ENCODE measurements at places on chromosomes 13 and 19.

DNA sequence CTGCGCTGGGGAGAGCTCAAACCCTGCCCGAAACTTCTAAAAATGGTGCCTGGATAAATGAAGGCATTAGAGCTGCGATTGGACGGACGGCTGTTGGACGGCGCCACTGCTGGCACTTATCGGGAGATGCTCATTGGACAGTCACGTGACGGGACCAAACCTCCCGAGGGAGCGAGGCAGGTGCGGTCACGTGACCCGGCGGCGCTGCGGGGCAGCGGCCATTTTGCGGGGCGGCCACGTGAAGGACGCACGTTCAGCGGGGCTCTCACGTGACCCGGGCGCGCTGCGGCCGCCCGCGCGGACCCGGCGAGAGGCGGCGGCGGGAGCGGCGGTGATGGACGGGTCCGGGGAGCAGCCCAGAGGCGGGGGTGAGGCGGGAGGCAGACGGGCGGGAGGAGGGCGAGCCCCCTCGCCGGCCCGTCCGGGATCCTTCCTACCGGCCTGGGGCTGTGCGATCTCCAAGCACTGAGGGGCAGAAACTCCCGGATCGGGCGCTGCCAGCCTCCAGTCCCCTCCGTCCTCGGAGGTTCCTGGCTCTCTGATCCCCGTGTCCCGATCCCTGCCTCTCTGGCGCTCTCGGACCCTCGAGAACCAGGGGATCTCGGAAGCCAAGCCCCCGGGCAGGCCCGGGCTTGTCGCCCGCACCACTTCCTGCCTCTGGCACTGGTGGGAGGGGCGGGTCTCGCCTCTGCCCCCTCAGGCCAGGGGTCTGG, at the start of gene BAX:
TSS of gene BAX (plus strand) at position 281 of the 713 bp plus-strand sequence. CDS start at position 335, 54 bp downstream.
- peak; percentile 94 for DNase-seq

DNA sequence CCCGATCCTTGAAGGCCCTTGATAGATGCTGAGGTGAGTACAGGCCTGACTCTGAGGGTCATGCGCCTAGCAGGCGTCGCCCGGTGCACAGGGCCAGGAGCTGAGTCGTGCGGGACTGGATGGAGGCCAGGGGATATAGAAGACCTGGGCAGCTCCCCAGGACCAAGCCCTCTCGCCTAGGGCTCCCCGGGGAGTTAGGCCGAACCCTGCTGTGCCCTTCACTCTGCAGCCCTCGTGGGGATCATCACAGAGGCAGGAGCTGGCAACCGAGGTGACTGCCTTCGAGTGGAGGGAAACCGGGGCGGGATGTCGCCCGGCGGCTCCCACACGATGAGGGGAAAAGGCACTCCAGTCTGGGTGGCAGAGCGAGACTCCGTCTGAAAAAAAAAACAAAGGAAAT, 11.7 kb downstream of the CSNK1G2 start:
- DNase-seq: no peak

DNA sequence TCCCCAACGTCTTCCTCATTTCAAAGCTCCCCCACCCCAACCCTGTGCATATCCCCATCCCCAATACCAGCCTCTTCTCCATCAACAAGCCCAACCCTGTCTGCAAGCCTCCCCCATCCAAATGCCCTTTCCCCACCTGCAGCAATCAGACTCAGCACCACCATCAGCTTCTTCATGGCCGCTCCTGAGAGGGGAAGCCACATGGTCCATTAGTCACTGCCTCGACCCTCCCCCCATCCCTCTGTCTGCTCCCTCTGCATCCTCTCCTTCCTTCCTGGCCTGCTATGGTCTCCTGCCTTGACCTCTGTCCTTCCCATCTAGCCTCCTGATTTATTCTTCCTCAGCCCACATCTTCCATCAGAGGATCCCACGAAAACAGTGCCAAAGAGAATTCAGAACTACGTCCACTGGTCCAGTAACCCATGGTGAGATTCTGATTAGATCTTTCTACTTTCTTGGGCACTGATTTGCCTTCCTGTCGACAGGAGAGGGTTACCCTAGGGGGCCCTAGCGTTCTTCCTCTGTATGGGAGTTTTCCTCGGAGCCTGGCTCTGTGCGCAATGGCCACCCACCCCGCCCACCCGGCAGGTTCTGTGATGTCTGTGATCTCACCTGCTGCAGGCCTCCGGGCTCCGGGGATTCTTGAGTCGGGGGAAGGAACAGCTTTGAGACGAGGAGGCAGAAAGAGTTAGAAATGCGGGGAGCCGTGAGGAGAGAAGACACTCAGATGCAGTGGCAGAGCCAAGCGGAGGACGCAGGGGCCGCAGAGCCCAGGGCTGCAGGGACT, 1.3 kb downstream of the KLK6 start:
- no peak for DNase-seq

- DNase-seq: no peak
Observed at GRCh38 chr13:75147946-75148345, 334.0 kb downstream of the TBC1D4 start.

DNA sequence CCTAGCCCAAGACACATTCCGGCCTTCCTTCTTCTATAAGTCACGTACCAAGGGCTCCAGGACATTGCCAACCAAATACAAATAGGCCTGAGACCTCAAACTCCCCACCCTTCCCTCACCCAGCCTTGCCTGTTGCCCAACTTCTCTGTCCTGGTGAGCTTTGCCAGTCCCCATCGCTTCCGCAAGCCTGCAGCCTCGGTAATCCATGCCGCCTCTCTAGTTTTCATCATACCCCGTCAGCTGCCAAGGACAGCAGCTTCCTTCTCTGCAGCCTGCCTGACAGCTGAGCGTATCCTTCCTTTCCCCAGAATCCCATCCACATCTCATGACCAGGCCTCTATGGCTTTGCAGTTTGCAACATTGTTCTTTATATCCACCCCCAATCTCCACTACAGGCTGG, 36.6 kb upstream of the POMP start:
- no peak for DNase-seq

- peak; percentile 33 for DNase-seq
Observed at GRCh38 chr13:109684824-109685202, 101.6 kb downstream of the IRS2 start.

DNA sequence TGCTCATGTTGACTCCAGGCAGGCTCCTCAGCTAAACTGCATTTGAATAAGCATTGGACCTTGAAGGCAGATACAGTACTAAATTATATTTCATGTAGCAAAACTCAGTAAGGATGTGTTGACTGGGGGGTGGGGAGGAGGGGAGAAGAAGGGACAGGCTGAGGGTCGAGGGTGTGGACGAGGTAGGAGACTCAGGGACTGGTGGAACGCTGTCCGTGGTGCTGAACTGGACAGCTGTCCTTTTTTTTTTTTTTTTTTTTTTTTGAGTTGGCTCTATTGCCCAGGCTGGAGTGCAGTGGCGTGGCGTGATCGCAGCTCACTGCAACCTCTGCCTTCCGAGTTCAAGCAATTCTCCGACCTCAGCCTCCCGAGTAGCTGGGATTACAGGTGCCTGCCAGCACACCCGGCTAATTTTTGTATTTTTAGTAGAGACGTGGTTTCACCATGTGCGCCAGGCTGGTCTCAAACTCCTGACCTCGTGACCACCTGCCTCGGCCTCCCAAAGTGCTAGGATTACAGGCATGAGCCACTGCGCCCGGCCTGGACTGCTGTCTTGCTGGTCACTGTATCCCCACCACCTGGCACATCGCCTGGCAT, 33.2 kb upstream of the CASP14 start:
- no peak for DNase-seq

- DNase-seq: no peak
Observed at GRCh38 chr19:40420451-40420765, 5.4 kb downstream of the SERTAD1 start.

GRCh38 chr19:31185261-31185660, 164.0 kb downstream of the TSHZ3 start:
- no peak for DNase-seq

DNA sequence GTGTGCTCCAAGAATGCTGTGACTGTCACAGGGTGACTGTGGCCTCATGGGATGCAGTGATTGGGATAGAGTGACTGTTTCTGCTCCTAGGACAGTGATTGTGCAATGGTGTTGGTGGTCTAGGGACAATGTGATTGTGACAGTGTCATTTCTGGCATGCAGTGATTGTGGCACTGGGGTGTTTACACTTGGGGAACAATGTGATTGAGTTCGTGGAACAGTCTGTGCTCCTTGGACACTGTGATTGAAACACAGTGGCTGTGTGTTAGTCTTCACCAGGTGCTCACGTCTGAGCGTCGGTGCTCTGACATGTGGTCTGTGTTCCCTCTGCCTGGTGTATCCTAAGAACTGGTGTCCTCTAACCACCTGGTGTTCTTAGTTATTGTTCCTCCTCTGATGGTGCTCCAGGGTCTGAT, 1.7 kb downstream of the PDE4A start:
- DNase-seq: no peak

DNA sequence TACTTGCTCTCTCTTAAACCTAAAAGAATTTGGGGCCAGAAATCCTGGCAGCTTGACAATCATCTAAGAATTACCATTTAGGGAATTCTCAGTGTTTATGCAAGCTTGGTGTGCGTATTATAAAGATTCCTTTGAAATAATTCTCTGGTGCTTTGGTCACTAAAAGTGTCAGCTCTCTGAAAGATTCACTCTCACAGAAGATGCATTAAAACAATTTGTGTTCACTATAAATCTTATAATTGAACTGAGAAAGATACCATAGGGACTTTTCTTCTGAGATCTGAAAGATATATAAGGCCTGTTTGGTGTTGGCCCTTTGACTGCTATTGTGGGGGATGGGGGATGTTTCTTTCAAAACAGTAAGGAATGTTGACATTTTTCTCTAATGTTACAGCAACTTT, 27.3 kb downstream of the EPSTI1 start:
- no peak for DNase-seq

DNA sequence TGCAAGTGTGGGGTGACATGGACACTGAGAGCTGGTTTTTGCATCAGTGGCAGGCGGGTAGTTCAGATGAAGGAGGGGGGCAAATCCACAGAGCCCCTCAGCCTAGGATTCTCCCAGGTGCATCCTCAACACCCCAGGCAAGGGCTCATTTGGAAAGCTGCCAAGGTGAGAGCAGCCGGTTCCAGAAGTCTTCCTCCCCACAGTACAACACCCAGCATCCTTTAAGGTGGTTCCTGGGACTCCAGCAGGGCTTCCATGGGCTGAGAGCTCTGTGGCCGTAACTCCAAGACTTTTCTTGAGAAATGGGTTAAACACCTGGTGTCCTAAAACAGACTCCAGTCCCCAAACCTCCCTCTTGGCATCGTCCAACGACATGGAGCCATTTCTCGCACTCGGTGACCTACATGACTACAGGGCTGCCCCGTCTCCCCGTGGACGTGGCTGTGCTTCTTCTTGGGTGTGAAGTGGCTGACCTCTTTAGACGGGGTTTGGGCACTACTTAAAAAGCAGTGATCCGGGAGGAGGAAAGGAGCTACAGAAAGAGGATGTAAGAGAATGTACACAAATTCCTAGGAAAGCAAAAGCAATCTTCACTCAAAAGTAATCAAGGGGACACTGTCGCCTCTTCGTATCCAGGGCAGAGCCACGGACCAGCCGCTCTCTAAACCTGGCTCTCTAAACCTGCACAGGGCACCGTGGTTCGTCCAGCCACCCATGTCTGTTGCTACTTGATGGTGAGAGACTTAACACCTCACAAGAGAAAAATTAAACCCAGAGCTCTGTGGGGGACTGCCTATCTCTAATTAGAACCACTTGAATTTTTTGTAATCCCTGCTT, 25.5 kb downstream of the RANBP3 start:
- no peak for DNase-seq

DNA sequence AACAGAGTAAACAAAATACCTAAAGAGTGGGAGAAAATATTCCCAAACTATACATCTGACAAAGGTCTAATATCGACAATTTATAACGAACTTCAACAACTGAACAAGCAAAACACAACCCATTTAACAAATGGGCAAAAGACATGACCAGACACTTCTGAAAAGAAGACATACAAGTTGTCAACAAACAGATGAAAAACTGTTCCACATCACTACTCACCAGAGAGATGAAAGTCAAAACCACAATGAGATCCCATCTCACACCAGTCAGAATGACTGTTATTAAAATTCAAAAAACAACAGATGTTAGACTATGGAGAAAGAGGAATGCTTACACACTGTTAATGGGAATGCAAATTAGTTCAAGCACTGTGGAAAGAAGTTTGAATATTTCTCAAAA, 233.8 kb upstream of the EDNRB start:
- no peak for DNase-seq

DNA sequence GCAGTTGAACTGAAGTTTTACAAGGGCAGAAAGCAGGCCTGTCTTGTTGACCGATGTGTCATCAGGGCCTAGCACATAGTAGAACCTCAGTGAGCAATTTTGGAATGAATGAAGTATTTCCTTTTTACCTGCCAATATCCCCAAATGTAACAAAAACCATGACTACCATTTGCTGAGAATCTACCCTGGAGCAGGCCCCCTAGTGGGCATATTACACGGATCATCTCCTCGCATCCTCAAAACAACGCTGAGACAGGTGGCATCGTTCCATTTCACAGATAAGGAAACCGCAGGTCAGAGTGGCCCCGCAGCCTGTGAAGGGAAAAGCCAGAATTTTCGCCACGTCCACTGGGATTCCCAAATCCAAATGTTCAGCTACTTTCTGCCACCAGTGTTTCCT, 77.9 kb downstream of the CACNA1A start:
- peak; percentile 26 for DNase-seq

DNA sequence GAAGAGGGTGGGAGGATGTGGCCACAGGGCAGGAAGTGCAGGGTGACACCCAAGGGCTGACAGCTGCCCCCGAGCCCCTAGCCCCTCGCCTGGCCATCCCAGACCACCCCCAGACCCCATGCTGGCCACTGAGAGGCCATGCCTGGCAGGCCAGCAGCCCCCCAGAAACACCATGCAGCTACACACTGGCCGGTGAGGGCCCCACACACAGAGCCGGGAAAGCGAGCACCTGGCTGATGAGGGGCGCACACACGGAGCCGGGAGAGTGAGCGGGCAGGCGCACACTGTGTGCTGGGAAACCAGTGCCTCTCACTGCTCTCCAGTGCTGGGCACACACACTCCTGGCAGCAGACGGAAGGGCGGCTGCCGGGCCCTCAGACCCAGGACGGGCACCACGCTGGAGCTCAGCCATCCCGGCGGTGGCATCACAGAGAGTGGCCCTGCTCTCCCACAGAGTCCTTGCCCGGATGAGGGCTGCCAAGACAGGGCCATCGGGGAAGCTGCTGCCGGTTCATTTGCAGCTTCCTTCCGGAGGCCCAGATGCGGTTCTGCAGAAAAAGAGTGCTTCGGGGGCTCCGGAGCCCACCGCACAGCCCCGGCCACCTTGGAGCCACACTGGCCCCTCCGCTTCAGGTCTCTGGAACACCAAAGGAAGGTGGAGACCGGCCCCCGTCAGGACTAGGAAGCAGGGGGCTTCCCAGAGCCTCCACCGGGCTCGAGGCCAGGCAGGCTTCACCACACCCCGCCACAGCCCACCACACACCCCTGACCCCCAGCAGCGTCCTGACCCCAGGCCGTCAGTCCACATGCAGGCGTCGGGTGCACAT, 76.4 kb downstream of the SPACA7 start:
- no peak for DNase-seq

Measured in brain microvascular endothelial cell (primary cell).